Cerebellar nuclear complex (tissue), 1 donor: ENCODE measurements at places on chromosomes 3 and 15.

GRCh38 chr3:34016925-34017587, 218.6 kb downstream of the PDCD6IP start:
- no peak for DNase-seq

DNA sequence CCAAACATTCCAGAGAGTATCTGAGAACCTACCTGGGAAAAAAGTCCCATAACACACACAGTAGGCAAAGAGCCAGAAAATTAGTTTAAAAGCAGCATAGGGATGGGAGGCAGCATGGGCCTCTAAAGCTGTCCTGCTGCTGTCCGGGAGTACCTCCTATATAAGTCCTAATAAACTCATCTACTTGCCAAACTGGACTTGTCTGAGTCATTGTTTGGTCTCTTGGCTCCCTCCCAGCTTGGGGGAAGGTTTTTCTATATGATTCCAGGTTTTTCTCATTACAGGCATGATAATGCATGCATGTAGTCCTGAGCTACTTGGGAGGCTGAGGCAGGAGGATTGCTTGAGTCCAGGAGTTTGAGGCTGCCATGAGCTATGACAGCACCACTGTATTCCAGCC, 17.5 kb upstream of the HACD2 start:
- no peak for DNase-seq

- no peak for DNase-seq
Measured at GRCh38 chr15:73608941-73609340, 24.2 kb downstream of the NPTN start.

- no peak for DNase-seq
Measured at GRCh38 chr3:183618542-183618941, 16.9 kb upstream of the KLHL24 start.

DNA sequence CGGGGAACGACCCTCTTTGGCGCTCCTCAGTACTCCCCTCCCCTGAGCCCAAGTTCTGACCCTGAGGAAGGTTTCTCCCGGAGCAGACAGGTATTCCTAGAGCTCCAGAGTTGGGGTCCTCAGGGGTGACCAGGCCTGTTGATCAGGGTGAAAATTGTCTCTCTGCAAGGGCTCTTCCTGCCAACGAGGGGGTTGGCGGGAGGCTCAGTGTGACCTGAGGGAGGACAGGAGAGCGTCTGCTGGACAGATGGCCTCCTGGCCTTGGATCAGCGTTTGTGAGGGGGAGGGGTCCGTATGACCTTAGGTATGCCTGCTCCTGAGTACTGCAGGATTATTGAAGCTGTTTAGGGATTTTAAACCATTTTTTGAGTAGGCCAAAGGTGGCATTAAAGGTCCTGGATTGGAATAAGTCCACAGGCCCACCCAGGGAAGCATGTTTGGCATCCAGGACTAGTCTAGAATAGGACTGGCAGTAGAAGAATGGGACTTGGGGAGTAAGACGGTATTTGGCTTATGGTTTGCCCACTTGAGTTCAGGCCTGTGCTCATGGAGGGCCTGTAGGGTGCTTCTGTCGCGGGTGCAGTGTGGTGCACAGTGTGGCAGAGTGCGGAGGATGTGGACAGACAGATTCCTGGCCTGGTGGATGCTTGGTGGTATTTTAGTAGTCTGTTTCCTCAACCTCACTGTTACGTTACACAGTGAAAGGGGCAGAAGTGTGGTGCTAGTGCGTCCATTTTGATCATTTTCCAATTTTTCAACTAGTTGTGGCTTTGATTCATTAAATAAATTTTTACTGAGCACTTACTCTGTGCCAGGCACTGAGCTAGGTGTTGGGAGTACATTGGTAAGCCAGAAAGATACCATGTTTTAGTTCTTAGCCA, 959 bp downstream of the ZNF592 start:
- DNase-seq, result no peak

- DNase-seq, result no peak
Measured at GRCh38 chr3:95271395-95271794, 1208.5 kb downstream of the NSUN3 start.

DNA sequence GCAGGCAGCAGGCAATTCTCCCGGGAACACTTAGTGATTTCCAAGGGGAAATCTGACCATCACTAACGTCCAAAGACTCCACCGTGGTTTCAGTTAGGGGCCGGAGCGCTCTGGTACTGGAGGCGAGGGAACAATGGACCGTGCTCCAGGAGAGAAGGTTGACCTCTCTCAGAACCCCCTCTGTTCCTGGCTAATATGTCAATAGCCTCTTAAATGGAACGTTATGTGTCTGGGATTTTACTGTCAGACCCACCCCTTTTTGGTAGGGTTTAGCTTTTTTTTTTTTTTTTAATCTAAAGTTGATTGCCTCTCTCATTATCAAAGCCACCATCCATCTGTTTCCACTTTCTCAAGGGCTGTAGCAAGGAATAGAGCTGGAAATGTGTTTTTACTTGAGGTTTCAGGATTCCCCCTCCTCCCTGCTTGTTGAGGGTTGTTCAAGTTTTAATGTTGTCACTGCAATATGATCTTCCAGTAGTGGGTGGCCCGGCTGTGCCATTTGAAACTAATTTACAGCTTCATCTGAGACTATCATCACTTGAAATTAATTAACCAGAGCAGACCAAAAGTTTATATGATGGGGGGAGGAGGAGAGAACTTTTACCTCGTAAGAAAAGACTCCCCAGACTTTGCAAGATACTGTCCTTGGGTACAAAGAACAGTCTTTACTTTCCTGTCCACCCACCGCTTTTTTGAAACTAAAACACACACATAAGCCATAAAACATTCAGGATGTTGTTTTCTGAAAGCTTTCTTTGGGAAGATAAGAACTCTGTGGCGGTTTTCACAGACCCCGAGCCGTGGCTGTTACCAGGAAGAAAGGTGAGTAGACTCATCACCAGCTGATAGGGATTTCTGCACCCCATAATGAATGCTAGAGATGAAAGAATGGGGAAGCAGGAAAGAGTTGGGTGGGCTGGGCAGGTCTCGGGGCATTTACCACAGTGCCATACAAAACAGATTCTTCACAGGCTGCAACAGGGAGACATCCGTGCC, 187.8 kb downstream of the UACA start:
- DNase-seq, result no peak

DNA sequence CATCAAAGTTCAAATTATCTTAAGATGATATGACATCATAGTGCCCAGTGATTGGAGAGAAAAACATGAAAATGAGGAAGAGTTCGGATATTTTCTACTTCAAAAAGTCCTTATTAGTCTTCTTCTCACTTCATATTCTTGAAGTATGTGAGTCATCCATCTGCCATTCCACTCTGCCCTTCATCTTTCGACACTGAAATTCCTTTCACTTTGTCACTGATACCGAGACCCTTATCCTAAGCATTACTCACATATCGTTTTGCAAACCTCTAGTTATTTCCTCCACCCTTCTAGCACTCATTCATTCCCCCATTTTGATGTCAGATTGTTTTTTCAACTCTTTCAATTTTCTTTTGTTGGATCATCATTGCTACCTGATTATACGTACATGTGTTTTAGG, 4.0 kb downstream of the OR5H14 start:
- DNase-seq, result no peak

GRCh38 chr3:89405176-89405575, 297.8 kb downstream of the EPHA3 start:
- DNase-seq, result no peak

GRCh38 chr3:89042236-89042835, 65.1 kb upstream of the EPHA3 start:
- no peak for DNase-seq

- no peak for DNase-seq
Measured at GRCh38 chr3:52789746-52790040, 4.9 kb upstream of the ITIH3 start.

- no peak for DNase-seq
Measured at GRCh38 chr15:42123546-42123945, 29.2 kb upstream of the PLA2G4D start.

GRCh38 chr3:41041899-41042298, 157.4 kb upstream of the CTNNB1 start:
- no peak for DNase-seq

- no peak for DNase-seq
Measured at GRCh38 chr15:71250936-71251583, 135.8 kb downstream of the THSD4 start.

DNA sequence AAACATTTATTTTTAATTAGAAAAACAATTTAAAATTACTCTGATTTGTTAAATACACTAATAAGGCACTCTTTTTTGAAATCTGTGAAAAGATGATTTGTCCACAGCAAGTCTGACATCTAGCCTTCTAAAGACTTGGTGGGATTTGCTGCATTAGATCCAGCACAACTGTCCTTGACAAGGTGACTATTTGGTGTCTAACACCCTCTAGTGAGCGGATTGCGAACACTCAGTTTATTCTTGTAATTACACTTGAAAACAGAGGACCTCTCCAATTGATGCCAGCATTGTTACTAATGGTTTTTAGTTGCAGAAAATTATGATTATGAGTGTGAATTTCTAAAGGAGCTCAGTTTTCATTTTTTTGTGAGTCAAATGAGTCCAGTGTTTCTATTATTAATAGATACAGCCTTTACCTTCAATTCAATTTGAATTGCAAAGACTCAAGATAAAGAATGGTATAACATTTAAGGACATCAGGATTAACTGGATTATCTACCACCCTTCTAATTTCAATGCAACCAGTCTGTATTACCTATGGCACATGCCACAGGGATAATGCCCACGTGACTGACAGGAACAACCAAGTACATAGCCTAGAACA, 29.7 kb upstream of the STRIT1 start:
- DNase-seq, result no peak
